ENCODE measurements at places on chromosomes 7 and 10.

- no peak for DNase-seq
Observed at GRCh38 chr7:107049971-107050532, 5.5 kb downstream of the PRKAR2B start.

DNA sequence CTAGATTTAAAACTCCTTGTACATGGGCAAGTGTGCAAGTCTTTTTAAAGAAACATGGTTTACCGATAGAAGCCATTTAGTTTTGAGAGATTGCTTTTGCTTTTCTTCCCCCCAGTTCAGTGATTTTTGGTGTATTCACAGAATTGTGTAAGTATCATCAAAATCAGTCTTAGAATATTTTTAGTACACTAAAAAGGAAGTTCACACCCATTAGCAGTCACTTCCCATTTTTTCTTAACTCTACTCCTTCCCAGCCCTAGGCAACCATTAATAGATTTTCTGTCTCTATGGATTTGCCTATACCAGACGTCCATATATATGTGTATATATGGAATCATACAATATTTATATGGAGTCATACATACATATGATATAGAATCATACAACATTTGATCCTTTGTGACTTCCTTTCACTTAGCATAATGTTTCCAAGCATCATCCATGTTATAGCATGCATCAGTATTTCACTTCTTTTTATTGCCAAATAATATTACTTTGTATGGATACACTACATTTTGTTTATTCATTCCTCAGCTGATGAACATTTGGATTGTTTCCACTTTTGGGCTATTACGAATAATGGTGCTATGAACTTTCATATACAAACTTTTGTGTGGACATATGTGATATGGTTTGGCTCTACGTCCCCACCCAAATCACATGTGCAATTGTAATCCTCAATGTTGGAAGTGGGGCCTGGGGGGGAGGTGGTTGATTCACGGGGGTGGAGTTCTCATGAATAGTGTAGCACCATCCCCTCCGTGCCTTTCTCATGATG is 16.5 kb upstream of the ARL4A start:
- no peak for DNase-seq

DNA sequence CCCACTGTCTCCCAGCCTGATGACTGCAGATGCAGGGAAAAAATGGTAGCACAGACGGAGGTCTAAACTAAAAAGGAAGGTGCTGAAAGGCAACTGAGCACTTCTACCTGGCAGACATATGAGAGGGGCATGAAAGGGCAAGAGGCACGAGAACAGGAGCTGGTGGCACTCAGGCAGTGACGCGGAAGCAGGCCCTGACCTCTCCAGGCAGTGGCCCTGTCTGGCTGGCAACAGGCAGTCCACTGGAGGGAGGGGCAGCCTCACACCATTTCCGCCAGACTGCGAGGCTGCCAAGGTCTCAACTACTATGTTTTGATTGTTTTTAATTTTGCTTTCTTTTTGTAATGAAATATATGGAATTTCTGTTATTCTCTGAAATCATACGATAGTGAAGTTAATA is 23.3 kb downstream of the VSTM2A start:
- no peak for DNase-seq

DNA sequence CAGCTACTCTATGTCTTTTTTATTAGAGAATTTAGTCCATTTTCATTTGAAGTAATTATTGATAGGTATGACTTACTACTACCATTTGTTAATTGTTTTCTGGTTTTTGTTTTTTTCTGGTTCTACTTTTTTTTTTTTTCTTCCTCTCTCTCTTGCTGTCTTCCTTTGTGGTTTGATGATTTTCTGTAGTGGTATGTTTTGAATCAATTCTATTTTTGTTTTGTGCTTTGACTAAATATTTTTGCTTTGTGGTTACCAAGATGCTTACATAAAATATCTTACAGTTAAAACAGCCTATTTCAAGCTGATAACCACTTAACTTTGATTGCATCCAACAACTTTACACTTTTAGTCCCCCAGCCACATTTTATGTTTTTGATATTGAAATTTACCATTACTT is 3.3 kb upstream of the OR2F2 start:
- DNase-seq = no peak

GRCh38 chr10:6018422-6018821 is 41.1 kb upstream of the IL15RA start:
- DNase-seq = no peak

DNA sequence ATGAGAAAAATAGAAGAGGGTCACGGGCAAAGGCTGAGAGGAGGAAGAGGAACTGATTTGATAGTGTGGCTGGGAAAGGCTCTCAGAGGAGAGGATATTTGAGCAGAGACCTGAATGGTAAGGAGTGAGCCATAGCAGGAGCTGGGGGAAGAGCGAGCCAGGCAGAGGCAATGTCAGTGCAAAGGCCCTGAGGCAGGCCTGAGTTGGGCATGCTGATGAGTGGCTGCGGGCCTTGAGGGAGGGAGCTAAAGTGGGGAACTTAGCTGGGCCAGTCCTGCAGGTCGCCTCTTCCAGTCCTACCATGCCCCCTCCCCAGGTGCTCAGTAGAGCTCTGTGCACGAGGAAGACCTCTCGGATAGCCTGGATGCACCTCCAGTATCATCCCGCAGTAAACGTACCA is 55.4 kb upstream of the FGFR2 start:
- DNase-seq = no peak

DNA sequence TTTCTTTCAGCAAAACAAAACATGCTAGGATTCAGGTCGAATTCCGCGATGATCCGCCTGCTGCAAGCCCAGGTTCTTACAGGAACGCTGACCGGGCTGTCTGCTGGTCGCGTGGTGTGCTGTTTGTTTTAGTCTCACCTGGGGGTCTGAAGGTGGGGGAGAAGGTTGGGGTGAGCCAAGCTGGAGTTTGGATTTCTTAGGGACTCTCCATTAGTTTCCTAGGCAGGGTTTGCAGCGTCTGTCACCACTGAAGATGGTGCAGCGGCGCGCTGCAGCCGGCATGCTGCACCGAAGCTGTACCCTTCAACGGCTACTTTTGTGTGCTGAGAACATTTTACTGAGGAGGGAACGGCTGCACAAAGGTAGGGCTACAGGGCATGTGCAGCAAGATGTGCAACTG is 48.7 kb downstream of the GCC1 start:
- DNase-seq = peak; percentile 15

- no peak for DNase-seq
Observed at GRCh38 chr10:73183667-73184281, 15.9 kb downstream of the FAM149B1 start.

DNA sequence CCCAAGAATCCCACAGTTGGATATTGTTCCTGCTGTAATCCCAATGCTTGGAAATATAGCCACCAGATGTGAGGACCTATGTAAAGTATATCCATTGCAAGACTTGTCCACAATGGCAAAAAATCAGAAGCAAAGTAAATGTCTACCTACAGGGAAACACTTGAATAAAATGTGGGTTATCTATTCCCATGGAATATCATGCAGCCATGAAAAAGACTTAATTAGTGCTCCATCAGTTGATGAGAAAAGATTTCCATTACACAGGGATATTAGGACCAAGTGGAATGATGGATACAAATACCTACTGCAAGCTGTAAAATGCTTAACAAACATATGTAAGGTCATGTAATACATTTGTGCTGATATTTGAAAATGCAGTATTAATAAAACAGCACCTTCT is 131.2 kb downstream of the BTAF1 start:
- no peak for DNase-seq

- no peak for DNase-seq
Observed at GRCh38 chr10:80187465-80188409, 17.6 kb downstream of the ANXA11 start.

- no peak for DNase-seq
Observed at GRCh38 chr7:107972075-107972482, 30.9 kb downstream of the LAMB1 start.

GRCh38 chr7:139673230-139673629 is 104.6 kb downstream of the HIPK2 start:
- DNase-seq = peak; percentile 57

DNA sequence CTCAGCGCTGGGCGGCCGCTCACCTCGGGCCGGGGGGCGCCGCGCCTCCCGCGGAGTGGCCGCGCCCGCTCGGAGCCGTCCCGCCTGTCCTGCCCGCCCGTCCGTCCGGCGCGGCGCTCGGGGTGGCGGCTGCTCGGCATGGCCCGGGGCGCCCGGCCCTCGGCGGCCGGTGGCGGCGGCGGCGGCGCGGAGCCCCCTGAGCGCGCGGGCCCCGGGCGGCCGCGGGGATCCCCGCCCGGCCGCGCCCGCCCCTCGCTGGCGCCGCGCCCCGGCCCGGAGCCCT is 338 bp downstream of the SDK1 start:
- DNase-seq = no peak

GRCh38 chr10:95026461-95026860 is 42.8 kb downstream of the CYP2C8 start:
- no peak for DNase-seq

DNA sequence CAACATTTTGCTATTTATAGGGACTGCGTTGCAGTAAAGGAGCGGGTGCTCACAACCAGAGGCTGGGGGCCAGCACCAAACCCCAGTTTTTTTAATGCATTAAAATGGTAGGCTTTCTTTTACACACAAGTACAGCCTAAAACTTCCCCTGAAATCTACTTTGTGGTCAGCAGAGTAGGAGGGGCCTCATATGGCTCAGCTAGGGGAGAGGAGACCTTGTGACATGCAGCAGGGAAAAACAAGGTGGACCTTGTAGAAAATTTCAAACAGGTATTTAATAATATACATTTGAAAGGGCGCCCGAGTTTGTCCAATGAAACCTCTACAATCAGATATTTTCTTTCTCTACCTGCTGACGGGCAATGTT is 1.4 kb downstream of the CCDC136 start:
- DNase-seq = no peak

- no peak for DNase-seq
Observed at GRCh38 chr7:64873517-64873916, 29.6 kb upstream of the ZNF273 start.

DNA sequence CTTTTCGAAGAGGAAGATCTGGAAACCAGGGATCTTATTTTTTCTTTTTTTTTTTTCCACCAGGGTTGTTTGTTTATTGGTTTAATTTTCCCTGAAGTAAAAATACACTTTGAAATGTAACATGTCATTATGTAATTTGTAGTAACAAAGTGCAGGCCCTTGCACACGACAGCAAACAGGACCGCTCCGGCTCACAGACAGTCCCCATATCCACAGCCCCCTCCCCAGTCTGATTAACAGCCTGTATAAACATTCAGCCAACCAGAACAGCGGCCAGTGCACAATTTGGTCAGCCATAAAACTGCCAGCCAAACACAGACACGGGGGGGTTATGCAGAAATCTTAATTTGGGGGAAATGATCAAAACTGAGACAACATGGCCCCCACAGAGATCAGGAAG is 431.6 kb upstream of the NPVF start:
- no peak for DNase-seq

DNA sequence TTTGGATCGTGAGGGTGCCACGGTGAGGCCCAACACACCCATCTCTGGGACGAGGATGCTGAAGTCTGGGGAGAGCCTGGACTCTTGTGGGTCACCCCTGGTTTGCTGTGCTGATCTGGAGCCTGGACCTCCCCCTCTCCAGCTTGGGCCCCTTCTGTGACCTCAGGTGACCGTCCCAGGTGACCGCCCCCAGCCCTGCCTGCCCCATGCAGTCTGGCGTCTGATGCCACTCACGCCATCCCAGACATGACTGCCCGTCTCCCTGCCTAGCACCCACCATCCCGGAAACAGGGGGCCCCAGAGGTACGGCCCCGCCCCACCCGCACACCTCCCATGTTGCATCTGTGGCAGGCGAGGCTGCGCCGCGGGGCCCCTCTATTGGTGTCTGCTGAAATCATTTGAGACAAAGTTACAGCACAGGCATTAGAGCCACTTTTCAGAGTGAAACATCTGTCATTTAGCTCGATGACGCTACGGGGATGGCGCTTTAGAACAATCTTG is 21.1 kb downstream of the UNCX start:
- DNase-seq = no peak

DNA sequence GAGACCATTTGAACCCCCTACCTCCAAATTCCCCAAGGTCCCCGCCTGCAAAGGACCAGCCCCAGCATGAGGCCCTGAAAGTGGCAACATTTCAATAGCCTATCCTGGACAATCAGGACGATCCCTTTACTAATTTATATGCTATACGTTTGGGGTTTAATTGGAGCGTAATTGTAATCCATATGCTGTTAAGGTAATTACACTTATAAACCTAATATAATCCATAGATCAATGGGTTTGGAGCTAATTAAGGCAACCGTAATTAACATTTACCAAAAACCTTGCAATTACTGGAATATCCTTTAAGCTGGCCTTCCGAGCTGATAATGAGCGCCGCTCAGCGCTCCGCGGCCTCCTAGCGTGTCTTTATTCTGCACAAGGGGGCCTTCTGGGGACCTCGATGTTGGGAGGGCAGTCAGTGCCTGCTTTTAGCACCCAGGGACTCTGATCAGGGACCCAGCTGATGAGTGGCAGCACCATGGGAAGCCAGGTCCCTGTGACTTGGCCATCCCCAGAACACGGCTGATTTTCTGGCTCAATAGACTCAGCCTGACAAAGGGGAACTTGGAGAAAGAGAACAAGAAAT is 91.2 kb downstream of the LHPP start:
- no peak for DNase-seq

DNA sequence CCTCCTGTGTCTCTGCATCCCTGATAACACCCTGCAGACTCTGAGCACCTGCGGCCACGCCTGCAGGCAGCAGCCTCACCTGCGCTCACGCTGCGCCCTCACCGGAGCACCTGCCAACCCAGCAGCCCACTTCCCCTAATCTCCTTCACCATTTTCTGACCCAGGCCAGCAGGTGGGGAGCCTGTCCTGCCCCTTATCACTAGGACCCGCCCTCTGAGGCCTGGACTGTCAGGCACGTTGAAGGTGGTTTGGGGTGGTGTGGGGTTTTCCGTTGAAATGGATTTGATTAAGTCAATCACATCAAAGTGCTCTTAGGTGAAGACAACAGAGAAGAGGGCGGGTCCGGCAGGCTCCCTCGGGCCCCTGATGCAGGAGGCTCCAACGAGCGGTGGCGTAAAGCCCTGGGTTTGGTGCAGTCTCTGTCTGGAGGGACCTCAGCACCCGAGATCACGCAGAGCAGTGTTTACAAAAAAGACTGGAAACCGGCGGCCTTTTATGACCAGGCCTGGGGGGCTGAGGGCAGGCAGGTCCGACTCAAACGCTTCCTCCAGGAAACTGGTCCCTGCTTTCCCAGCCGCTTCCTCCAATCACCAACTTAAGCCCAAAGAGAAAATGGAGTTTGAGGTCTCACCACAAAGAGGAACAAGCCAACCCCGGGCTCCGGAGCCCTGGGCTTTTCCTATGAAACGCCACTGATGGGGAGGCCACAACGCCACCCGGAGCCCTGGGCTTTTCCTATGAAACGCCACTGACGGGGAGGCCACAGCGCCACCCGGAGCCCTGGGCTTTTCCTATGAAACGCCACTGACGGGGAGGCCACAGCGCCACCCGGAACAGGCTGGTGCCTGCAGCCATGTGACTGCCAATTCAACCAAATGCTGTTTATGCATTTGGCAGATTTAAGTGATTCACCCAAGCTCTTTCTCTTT is 45.5 kb downstream of the DPYSL4 start:
- DNase-seq = no peak

- DNase-seq = no peak
Observed at GRCh38 chr10:131845505-131846239, 55.1 kb upstream of the PPP2R2D start.
